Activated CD4-positive, alpha-beta T cell treated with anti-CD3 and anti-CD28 coated beads, Interleukin-2, amount 10 ng/mL, durations not matched to agents 7 days and 5 days (primary cell): ENCODE measurements at places on chromosomes 3 and 15. TPM values are rescaled to one million over a fixed set of nuclear protein-coding genes. Genes with fewer than 3 reads are reported as not detected.
A peak's percentile ranks its signal among the peaks of the same experiment; 100 is the strongest.

GRCh38 chr15:51132384-51133139 lies 37.9 kb upstream of the TNFAIP8L3 start:
- peaks cover 5% of the 10 kb centered on the region for H3K27me3 ChIP-seq
- H3K4me1 ChIP-seq, result no peaks in the 10 kb centered on the region
- no peak overlapping the region for H3K27ac ChIP-seq
- H3K4me3 ChIP-seq, result no peak overlapping the region
- H3K36me3 ChIP-seq, result no peaks in the 10 kb centered on the region
- DNase-seq, result no peak

- H3K4me3 ChIP-seq, result no peak overlapping the region
- DNase-seq, result no peak
- no peak overlapping the region for H3K27ac ChIP-seq
- no peaks in the 10 kb centered on the region for H3K4me1 ChIP-seq
- H3K27me3 ChIP-seq, result no peaks in the 10 kb centered on the region
Observed at GRCh38 chr3:69445024-69445423, 59.1 kb upstream of the FRMD4B start.

DNA sequence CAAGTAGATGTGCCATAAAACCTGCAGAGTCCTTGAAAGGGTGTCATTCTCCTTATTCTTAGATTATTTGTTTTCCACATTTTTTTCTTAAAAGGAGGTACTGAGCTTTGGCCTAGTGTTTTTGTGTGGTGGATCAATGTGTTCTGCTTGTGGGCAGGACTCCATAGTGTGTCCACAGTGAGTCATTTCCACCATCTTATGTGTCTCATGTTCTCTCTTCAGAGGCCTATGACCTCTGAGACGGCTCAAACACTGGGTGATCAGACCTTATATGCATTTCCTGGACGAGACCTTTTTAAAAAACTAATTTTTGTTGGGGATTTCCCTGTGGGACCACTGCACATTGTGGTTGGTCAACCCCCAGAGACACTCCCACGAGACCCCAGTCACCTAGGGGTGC lies 93.4 kb downstream of the CHCHD4 start:
- peaks cover 14% of the 10 kb centered on the region for H3K27me3 ChIP-seq
- no peaks in the 10 kb centered on the region for H3K4me1 ChIP-seq
- no peaks in the 10 kb centered on the region for H3K36me3 ChIP-seq
- no peak overlapping the region for H3K4me3 ChIP-seq

GRCh38 chr15:84108728-84109127 lies 126.8 kb upstream of the GOLGA6L4 start:
- no peaks in the 10 kb centered on the region for H3K36me3 ChIP-seq
- H3K27ac ChIP-seq, result no peak overlapping the region
- no peak overlapping the region for H3K4me3 ChIP-seq

GAP43 gene
- total RNA-seq, result not detected

GRCh38 chr15:34116620-34117019 lies 14.7 kb downstream of the PGBD4 start:
- H3K27ac ChIP-seq, result no peak overlapping the region
- no peaks in the 10 kb centered on the region for H3K4me1 ChIP-seq
- no peak for DNase-seq
- H3K4me3 ChIP-seq, result no peak overlapping the region

RPSA gene
- total RNA-seq, result 1,774 TPM

- peak overlapping the region; percentile 97 for H3K4me3 ChIP-seq
- peaks cover 32% of the 10 kb centered on the region for H3K4me1 ChIP-seq
- H3K36me3 ChIP-seq, result no peaks in the 10 kb centered on the region
- no peaks in the 10 kb centered on the region for H3K27me3 ChIP-seq
- peak overlapping the region; percentile 100 for H3K27ac ChIP-seq
Observed at GRCh38 chr15:45586601-45587094, 531 bp upstream of the BLOC1S6 start.

ARHGEF26 gene
- 0.02 TPM for total RNA-seq

CCK gene
- not detected for total RNA-seq

- H3K4me3 ChIP-seq, result no peak overlapping the region
- no peaks in the 10 kb centered on the region for H3K36me3 ChIP-seq
Observed at GRCh38 chr3:139173372-139174108, 128.8 kb upstream of the PRR23C start.

- no peak overlapping the region for H3K27ac ChIP-seq
- no peak for DNase-seq
- no peaks in the 10 kb centered on the region for H3K27me3 ChIP-seq
- no peak overlapping the region for H3K4me3 ChIP-seq
- H3K36me3 ChIP-seq, result no peaks in the 10 kb centered on the region
Observed at GRCh38 chr3:72353236-72354128, 494.8 kb downstream of the SHQ1 start.

- H3K36me3 ChIP-seq, result no peaks in the 10 kb centered on the region
- H3K27ac ChIP-seq, result no peak overlapping the region
- H3K27me3 ChIP-seq, result no peaks in the 10 kb centered on the region
- H3K4me1 ChIP-seq, result no peaks in the 10 kb centered on the region
- H3K4me3 ChIP-seq, result no peak overlapping the region
- DNase-seq, result no peak
Observed at GRCh38 chr3:21839592-21839991, 88.6 kb upstream of the ZNF385D start.

DNA sequence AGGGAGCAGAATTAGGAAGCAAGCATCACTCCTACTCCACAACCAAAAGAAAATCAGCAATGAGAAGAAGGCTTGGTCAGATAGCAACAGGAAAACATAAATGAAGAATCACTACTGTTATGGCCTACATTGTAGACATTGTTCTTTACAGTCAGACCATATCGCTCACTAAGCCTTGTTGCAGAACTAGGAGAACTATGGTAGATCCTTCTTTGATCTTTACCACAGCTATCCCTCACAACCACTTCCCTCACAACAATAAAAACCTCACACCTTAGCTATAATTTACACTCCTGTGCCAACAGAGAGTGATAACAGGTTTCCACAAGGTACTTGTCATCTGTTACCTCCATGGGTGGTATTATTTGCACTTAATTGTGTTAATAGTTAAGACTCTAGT lies 126.6 kb downstream of the WDR76 start:
- H3K4me3 ChIP-seq, result no peak overlapping the region
- peaks cover 16% of the 10 kb centered on the region for H3K4me1 ChIP-seq
- peaks cover 15% of the 10 kb centered on the region for H3K27me3 ChIP-seq
- H3K27ac ChIP-seq, result no peak overlapping the region
- no peak for DNase-seq

- DNase-seq, result no peak
- H3K27me3 ChIP-seq, result no peaks in the 10 kb centered on the region
- H3K36me3 ChIP-seq, result no peaks in the 10 kb centered on the region
- no peak overlapping the region for H3K27ac ChIP-seq
- H3K4me1 ChIP-seq, result no peaks in the 10 kb centered on the region
- H3K4me3 ChIP-seq, result no peak overlapping the region
Observed at GRCh38 chr3:144053121-144053520, 81.5 kb downstream of the DIPK2A start.
